ENCODE measurements at places on chromosomes 7 and 10. TPM values are rescaled to one million over a fixed set of nuclear protein-coding genes. Genes with fewer than 3 reads are reported as not detected.

- peak; percentile 33 for DNase-seq
Observed at GRCh38 chr10:21265622-21266021, 259.9 kb downstream of the SKIDA1 start.

- DNase-seq, result peak; percentile 48
Observed at GRCh38 chr7:131008840-131009711, 275.1 kb upstream of the KLF14 start.

- no peak for DNase-seq
Observed at GRCh38 chr10:91562839-91563581, 69.9 kb downstream of the PPP1R3C start.

DNA sequence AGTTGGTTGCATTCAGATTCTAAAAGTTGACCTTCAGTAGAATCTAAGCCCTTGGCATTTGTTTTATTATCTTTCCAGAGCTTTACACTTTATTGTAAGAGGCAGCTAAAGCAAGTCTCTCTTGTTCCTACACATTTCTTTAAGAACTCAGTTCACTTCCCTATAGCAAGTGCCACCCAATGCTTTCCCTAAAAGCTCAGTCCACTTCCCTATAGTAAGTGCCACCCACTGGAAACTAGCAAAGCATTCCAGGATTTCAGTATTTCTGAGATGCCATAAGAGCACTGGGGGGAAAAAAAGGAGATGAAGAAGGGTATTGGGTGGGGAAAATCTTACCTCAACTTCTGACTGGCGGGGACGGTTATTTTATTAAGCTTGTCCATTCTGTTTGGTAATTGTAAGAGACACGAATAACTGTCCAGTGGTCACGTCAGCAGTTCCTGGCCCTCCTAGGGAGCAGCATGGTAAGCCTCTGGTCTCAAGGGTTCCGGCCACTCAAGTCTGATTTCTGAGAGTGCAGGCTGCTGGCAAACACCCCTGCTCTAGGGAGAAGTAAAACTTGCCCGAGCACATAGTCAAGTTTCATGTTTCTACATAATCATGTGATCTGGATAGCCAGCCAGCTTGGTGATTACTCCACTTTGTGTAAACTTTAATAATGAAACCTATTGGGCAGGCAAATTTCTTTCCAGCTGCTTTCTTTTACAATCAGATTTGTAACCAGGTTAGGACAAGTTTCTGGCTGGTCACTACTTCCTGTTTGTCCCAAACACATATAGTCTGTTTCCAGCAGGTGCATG is at the start of gene BLNK:
BLNK (minus strand) TSS at position 554 of the 800 bp plus-strand sequence; CDS start at position 383, 171 bp downstream.
- no peak for DNase-seq

DNA sequence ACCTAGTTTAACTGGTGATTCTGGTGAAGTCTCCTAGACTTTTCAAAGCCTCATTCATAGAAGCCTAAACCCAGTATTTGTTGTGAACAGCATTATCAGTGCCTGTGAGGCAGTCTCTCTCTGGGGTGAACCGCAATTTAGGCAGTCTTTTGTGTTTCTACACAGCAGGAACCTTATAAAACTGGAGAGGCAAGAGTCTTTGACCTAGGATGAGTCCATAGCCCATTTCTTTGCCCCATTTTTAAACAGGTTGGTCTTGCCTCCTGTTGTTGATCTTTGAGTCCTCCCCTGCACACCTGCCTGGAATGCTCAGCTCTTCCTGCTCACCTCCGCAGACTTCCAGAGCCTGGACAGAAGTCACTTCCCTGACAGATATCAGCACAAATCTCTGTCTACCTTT is 51.2 kb upstream of the NRP1 start:
- no peak for DNase-seq

GRCh38 chr10:29007370-29007747 is 281.5 kb upstream of the LYZL1 start:
- DNase-seq, result no peak

DNA sequence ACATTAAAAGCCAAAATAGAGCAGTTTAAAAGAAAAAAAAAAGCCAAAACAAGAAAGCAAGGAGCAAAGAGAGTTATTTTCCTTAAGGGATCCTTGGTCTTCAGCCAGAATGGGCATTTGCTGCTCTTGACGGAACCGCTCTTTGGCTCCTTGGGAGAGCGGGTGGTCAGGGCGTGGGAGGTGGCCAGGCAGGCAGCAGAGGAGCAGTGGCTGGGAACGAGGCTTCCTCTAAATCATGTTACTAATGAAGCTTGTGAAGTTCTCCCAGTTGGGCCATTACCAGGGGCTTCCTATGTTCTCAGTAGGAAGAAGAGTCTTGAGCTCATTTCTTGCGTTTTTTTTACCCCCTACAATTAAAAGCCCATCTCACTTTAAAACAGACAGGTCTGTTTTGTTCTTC is 116.6 kb downstream of the DOCK1 start:
- no peak for DNase-seq

GRCh38 chr7:108252177-108252576 is 122.0 kb upstream of the LAMB4 start:
- no peak for DNase-seq

The MYL7 gene
- not detected for total RNA-seq

Measured in Daoy (cell line).